ENCODE measurements at places on chromosomes 5 and 9.

GRCh38 chr5:174204535-174205313, 159.2 kb downstream of the NSG2 start:
- no peak for DNase-seq

DNA sequence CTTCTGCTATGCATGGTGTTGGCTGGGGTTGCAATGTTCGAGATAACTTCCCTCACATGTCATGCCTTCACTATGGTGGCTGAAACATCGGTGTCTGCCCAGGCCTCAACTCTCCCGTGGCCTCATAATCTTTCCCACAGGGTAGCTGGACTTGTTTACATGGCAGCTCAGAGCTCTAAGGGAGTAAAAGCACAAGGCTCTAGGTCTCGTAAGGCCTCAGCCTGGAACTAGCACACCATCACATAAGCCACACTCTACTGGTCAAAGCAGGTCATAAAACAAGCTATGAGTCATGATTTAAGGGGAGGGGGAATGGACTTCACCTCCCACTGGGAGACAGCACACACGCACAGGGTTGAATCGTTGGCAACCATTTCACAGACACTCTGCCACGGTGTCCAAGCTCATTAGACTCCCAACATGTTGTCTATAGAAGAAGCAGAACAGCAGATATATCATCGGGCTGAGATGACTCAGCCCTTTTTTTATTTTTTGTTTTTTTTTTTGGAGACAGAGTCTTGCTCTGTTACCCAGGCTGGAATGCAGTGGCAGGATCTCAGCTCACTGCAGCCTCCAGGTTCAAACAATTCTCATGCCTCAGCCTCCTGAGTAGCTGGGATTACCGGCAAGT, 66.8 kb upstream of the IL17B start:
- peak; percentile 100 for DNase-seq

GRCh38 chr5:39192450-39193160, 26.8 kb downstream of the FYB1 start:
- no peak for DNase-seq

- DNase-seq, result peak; percentile 46
Measured at GRCh38 chr5:71932655-71933338, 174.5 kb upstream of the MAP1B start.

DNA sequence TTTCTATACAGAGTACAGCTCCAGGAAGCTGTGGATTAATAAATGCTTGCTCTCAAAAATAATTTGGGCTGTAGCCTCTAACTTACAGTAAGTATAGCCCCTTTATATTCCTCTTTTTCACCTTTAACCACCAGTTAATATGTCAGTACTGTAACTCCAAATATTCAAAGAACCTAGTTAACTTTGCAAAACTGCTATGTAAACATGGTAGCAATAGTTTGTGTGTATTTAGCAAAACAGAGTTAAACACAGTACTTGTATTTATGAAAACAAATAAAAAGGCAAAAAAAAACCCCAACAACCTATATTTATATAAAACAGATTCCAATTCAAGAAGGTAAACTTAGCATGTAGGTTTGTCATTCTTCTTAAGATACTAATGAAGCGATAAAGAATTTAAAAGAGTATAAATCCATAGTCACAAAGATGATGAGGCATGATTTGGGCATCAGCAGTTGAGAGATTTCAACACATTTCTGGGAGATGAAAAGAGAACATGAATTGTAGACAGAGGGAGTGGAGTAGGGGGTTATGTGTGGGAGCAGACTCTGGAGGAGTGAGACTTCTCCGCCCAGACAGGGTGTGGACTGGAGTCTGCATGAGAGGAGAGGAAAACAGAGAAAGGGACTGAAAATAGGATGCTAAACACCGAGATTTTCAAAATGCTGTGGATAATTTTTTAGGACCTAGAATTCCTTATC, 47.0 kb upstream of the F2RL1 start:
- DNase-seq, result peak; percentile 23

Measured in mesenchymal stem cell (in vitro differentiated cells and primary cell).